ENCODE measurements at places on chromosomes 4 and X.

DNA sequence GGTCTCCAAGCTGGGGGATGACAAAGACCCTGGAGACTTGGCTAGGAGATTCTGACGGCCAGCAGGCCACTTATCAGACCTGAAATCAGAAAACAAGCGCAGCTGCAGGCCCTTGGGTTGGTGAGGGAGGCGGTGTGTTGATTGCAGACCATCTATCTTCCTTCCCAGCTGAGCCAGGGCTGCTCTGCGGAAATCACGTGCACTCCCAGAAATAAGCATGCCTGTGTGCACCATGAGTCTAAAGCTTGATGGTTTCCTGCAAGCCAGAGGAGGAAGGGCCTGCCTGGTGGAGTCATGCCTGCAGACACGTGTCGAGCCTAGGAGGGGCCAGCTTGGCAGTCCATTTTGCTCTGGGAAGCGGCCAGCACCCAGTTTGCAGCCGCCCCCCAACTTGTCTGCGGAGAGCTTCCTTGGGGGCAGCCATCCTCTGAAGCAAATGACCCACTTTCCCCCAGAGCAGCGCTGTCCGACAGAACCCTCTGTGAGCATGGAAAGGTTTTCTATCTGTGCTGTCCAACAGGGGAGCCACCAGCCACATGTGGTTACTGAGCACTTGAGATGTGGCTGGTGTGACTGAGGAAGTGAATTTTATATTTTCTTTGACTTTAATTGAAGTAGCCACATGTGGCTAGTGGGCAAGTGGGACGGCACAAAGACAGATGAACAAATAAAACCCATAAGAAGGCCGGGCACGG, 175.7 kb upstream of the BCOR start:
- no peak for DNase-seq

- DNase-seq: no peak
Measured at GRCh38 chr4:119735165-119735651, 106.6 kb upstream of the PDE5A start.

DNA sequence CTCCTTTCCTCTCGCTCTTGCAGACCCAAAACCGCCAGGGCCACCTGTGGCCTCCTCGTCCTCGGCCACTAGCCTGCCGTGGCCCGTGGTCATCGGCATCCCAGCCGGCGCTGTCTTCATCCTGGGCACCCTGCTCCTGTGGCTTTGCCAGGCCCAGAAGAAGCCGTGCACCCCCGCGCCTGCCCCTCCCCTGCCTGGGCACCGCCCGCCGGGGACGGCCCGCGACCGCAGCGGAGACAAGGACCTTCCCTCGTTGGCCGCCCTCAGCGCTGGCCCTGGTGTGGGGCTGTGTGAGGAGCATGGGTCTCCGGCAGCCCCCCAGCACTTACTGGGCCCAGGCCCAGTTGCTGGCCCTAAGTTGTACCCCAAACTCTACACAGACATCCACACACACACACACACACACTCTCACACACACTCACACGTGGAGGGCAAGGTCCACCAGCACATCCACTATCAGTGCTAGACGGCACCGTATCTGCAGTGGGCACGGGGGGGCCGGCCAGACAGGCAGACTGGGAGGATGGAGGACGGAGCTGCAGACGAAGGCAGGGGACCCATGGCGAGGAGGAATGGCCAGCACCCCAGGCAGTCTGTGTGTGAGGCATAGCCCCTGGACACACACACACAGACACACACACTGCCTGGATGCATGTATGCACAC, 13.6 kb downstream of the FGFRL1 start:
- DNase-seq: no peak

- no peak for DNase-seq
Measured at GRCh38 chr4:104446431-104447278, 48.0 kb downstream of the CXXC4 start.

DNA sequence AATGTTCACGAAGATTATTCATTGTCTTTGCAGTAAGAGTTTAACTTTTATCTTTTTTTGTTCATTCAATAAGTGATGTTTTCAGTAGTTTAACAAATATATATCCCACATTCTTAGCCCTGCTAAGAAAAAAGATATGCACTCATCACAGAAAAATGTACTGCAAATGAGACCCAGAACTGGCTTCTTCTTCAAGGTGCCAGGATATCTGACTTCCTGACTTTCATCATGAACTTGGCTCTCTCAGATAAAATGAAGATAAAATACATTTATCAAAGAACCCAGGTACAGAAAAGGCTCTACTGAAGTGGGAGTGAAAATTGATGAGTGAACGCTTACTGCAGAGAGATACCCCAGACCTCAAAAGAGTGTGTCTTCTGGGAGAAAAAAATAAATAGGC, 177.8 kb upstream of the DKK2 start:
- no peak for DNase-seq

- DNase-seq: no peak
Measured at GRCh38 chr4:147640331-147640730, 23.1 kb downstream of the TMEM184C start.

- no peak for DNase-seq
Measured at GRCh38 chr4:73664470-73664869, 44.2 kb upstream of the RASSF6 start.

GRCh38 chr4:114180481-114180880, 201.0 kb upstream of the ARSJ start:
- DNase-seq: peak; percentile 10

DNA sequence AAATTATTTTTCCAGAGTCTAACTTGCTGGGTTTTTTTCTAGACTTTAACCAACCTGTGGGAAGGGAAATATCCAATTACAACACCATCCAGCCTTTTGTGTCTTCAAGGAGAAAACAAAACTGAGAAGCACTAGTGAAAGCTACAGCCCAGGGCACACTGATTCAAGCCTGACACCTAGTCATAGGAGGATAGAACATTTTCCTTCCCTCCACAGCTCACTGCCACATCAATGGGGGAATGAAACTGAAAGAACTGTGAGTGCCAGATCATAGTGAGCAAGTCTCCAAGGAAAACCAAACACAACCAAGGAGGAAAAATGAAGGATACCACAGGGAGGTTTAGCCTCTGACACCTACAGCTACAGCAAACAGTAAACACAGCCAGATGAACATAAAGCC, 43.3 kb upstream of the MAGEA8 start:
- no peak for DNase-seq

DNA sequence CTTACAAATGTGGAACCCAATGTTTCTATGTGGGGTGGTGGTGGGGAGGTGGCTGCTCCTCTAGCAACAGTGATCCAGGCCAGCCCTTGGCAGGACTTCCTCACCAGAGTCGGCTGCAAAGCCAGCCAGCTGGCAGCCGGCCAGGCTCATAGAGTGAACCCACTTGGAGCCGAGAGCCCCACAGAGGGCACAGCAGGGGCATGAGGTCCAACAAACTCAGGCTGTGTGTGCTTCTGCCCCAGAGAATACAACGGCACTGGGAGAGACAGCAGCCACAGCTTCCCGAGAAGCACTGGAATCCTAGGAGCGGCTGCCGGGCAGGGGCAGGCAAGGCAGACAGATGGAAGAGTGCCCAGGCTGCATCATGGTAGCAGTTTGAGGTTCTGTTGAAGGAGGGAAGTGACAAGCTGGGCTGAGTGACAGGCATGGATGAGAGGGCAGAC, 23.5 kb upstream of the SOWAHD start:
- no peak for DNase-seq

DNA sequence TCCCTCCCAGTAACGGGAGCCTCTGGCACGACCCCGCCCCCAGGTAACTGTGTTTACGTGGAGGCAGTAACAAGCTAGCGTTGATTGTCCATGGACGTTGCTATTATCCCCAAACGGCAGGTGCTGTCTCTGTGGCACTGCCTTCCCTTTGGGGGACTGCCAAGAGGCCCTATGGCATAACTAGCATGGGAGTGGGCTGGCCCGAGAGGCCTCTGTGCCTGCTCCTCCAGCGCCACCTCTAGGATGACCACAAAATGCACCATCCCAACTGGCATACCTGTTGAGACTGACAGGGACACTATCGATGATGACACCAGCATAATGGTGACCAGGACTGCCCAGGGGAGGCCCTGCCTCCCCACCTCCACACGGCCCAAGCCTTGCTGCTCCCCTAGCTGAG, 1.5 kb downstream of the SRPK3 start:
- no peak for DNase-seq

GRCh38 chr4:82645936-82646565, 84.3 kb upstream of the TMEM150C start:
- DNase-seq: no peak

DNA sequence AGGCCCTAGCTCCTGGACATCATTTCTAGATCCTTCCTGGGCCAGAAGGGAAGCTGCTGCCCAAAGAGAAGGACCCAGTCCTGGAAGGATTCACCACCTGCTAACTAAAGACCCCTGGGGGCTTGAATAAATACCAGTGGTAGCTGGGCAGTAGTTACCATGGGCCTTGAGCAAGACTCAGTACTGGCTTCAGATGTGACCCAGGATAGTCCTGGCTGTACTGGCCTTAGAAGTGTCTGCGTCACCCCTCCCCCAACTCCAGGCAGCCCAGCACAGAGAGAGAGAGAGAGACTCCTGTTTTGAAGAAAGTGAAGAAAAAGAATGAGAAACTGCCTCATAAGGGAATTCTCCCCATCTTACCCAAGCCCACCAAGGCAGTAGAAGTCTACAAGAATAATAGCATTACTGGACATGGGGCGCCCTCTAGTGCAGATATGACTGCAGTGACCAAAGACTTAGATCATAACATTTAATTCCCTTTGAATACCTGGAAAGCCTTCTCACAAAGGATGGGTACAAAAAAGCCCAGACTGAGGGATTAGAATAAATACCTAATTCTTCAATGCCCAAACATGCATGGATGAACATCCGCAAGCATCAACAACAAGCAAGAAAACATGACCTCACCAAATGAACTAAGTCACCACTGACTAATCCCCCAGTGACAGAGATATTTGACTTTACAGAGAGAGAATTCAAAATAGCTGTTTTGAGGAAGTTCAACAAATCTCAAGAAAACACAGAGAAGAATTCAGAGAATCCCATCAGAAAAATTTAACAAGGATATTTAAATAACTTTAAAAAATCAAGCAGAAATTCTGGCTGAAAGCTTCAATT, 171.8 kb downstream of the HNRNPD start:
- peak; percentile 45 for DNase-seq

DNA sequence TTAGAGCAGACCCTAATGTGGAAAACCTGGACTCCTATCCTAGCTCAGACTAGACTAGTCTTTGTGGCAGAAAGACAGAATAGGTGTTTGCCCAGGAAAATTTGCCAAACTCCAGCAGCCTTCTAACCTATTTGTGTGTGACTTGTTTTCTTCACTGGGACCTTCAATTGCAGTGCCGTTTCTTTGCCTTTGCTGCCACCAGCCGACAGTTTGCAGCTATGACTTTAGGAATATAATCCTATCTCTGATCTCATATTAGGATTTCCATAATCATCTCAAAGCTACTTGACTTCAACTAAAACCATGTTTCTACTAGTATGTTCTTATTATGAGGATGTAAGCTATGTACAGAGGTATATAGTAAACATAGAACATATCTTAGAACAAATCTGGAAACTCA, 60.2 kb upstream of the PGAM4 start:
- DNase-seq: no peak

GRCh38 chr4:70902577-70903290, 565 bp downstream of the MOB1B start:
- no peak for DNase-seq

DNA sequence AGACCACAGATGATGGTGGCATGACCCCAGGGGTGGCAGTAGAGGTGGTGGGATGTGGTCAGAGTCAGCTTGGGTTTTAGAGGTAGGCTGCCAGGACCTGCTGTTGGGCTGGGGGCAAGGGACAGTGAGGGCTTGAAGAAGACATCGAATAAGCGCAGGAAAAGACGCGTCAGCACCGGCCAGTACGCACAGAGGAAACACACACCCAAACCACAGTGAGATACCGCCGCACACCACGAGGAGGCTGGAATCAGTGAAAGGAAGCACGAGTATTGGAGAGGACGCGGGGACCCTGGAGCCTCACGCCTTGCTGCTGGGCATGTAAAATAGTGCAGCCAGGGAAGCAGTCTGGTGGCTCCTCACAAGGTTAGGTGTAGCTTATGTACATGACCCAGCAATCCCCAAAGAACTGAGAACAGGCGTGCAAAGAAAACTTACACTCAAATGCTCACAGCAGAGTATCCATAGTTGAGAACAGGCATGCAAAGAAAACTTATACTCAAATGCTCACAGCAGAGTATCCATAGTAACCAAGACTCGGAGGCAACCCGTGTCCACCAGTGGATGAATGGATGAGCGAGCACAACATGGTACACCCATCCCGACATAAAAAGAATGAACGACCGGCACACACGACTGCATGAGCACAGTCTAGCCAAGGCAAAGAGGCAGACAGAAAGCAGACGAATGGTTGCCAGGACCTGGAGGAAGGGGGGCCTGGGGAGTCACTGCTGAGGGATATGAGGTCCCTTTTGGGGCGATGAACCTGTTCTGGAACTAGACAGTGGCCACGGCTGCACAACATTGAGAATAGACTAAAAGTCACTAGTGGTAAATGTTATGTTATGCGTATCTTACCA, 13.3 kb downstream of the PDZD4 start:
- DNase-seq: peak; percentile 34

GRCh38 chr4:6910340-6910959, 824 bp downstream of the TBC1D14 start:
- no peak for DNase-seq

DNA sequence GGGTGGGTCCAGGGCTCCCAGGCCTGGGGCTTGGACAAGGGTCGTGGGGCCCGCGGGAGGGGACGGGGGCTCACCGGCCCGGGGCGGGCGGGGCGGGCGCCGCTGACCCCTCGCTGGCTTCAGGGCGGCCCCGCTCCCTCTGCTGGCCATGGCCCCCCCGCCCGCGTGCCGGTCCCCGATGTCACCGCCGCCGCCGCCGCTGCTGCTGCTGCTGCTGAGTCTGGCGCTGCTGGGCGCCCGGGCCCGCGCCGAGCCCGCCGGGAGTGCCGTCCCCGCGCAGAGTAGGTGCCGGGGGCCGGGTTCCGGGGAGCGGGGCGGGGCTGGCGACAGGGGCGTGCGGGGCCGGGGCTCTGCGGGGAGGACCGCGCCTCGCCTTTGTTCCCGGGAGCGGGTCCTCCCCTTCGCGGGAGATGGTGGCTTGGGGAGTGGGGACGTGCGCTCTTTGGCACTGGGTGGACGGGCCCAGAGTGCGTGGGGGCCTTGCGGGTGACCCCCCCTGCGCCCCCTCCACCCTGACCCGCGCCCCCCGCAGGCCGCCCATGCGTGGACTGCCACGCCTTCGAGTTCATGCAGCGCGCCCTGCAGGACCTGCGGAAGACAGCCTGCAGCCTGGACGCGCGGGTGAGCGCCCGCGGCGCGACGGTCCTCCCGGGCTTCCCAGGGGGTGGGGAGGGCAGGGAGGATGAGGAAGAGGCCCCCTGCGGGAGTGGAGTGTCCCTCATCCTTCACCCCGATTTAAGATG, 16.8 kb upstream of the NAT8L start:
- peak; percentile 34 for DNase-seq

DNA sequence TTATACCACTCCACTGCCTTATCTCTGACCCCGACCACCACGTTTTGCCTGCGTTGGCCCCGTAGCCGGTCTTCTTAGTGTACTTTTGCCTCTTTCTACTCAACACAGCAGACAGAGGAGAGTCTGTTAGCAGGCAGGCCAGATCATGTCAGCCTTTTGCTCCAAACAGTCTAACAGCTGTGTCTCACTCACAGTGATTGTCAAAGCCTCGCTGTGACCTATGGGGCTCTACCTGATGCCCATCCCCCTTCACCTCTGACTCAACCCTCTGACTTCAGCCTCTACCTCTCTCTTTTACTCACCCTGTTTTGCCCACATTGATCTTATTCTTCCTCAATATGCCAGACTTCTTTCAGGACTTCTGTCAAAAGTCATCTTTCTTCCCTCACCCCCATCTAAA, 127.1 kb downstream of the TRIML1 start:
- DNase-seq: no peak

Measured in T-helper 9 cell (primary cell).